H1 (cell line): ENCODE measurements at places on chromosomes 16 and 17. TPM values are rescaled to one million over a fixed set of nuclear protein-coding genes. Genes with fewer than 3 reads are reported as not detected.

GRCh38 chr17:30586818-30587595 is 109.8 kb downstream of the GOSR1 start:
- no peak overlapping the region for H3K4me3 ChIP-seq
- no peaks in the 10 kb centered on the region for H3K4me1 ChIP-seq
- H3K27ac ChIP-seq: no peak overlapping the region
- H3K27me3 ChIP-seq: no peaks in the 10 kb centered on the region
- no peak for DNase-seq

- H3K27me3 ChIP-seq: no peaks in the 10 kb centered on the region
- no peaks in the 10 kb centered on the region for H3K36me3 ChIP-seq
- DNase-seq: no peak
- no peak overlapping the region for H3K27ac ChIP-seq
Measured at GRCh38 chr17:70483624-70484023, 314.3 kb downstream of the KCNJ2 start.

The DNAH3 gene
- 0.71 and 0.78 TPM in 2 replicates for total RNA-seq

- no peak overlapping the region for H3K27ac ChIP-seq
- no peaks in the 10 kb centered on the region for H3K27me3 ChIP-seq
- H3K4me1 ChIP-seq: no peaks in the 10 kb centered on the region
Measured at GRCh38 chr17:55317284-55317683, 52.5 kb downstream of the HLF start.

- H3K4me3 ChIP-seq: no peak overlapping the region
- no peak overlapping the region for H3K27ac ChIP-seq
- no peaks in the 10 kb centered on the region for H3K36me3 ChIP-seq
- H3K4me1 ChIP-seq: no peaks in the 10 kb centered on the region
Measured at GRCh38 chr17:79046197-79046915, 22.4 kb downstream of the C1QTNF1 start.

DNA sequence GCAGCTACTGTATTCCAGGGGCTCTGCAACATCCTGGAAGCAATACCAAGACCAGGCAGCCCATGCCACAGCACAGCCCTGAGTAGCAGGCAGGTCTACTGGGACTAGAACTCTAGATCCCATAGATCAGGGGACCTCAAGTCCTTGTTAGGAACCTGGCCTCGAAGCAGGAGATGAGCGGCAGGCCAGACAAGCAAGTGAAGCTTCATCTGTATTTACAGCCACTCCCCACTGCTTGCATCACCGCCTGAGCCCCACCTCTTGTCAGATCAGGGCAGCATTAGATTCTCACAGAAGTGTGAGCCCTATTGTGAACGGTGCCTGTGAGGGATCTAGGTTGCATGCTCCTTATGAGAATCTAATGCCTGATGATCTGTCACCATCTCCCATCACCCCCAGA is 295.7 kb upstream of the TNRC6C start:
- H3K4me1 ChIP-seq: no peaks in the 10 kb centered on the region
- H3K27ac ChIP-seq: no peak overlapping the region

GRCh38 chr17:4542003-4542725 is 13.0 kb downstream of the MYBBP1A start:
- H3K27ac ChIP-seq: no peak overlapping the region
- H3K36me3 ChIP-seq: peaks cover 51% of the 10 kb centered on the region
- H3K4me1 ChIP-seq: no peaks in the 10 kb centered on the region
- H3K4me3 ChIP-seq: no peak overlapping the region

- H3K27me3 ChIP-seq: no peaks in the 10 kb centered on the region
- no peak for DNase-seq
- no peaks in the 10 kb centered on the region for H3K36me3 ChIP-seq
- no peak overlapping the region for H3K4me3 ChIP-seq
Measured at GRCh38 chr17:15934866-15935265, 10.1 kb upstream of the ADORA2B start.

The MGAT5B gene
- 8.2 and 9.3 TPM in 2 replicates for total RNA-seq

- no peaks in the 10 kb centered on the region for H3K4me1 ChIP-seq
- H3K27ac ChIP-seq: no peak overlapping the region
Measured at GRCh38 chr16:50388496-50388895, 19.7 kb upstream of the BRD7 start.
